ENCODE measurements at places on chromosomes 5 and 9. TPM values are rescaled to one million over a fixed set of nuclear protein-coding genes. Genes with fewer than 3 reads are reported as not detected.

PDE4D gene
- total RNA-seq: 22.2 TPM

FCN2 gene
- not detected for total RNA-seq

NEURL1B gene
- 11.3 TPM for total RNA-seq

FOXD4L4 gene
- total RNA-seq: 0.20 TPM

TERT gene
- not detected for total RNA-seq

ETF1 gene
- total RNA-seq: 120 TPM

GALNT12 gene
- 8.7 TPM for total RNA-seq

F12 gene
- not detected for total RNA-seq

Data from smooth muscle cell of the pulmonary artery (primary cell).